Pons (tissue), 1 donor: ENCODE measurements at places on chromosomes 2 and 18.
A peak's percentile ranks its signal among the peaks of the same experiment; 100 is the strongest.

GRCh38 chr2:48624696-48625095, 7.0 kb downstream of the GTF2A1L start:
- DNase-seq: no peak

GRCh38 chr2:216371721-216372702, at the start of gene MARCHF4:
Gene MARCHF4, minus strand, starts transcription at chr2:216372483. Its CDS starts 2,223 bp downstream, at chr2:216370260.
- DNase-seq: peak; percentile 20

- no peak for DNase-seq
Observed at GRCh38 chr2:68590702-68591101, 52.7 kb upstream of the PROKR1 start.

DNA sequence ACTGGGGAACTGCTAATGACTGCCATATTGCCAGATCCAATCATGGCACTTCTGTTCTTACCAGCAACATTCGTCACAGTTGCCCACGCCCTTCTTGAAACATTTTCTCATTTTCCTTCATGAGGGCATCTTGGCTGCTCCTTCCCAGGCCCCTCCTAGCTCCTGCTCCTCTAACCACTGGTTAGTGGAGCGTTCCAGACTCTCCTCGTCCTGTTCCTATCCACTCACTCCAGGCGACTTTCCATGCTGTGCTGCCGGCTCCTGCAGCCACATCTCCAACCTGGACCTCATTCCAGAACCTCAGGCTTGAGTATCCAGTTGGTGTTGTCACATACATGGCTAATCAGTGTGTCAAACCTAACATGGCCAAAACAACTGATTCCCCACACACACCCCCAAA, 1.3 kb upstream of the ADI1 start:
- no peak for DNase-seq

DNA sequence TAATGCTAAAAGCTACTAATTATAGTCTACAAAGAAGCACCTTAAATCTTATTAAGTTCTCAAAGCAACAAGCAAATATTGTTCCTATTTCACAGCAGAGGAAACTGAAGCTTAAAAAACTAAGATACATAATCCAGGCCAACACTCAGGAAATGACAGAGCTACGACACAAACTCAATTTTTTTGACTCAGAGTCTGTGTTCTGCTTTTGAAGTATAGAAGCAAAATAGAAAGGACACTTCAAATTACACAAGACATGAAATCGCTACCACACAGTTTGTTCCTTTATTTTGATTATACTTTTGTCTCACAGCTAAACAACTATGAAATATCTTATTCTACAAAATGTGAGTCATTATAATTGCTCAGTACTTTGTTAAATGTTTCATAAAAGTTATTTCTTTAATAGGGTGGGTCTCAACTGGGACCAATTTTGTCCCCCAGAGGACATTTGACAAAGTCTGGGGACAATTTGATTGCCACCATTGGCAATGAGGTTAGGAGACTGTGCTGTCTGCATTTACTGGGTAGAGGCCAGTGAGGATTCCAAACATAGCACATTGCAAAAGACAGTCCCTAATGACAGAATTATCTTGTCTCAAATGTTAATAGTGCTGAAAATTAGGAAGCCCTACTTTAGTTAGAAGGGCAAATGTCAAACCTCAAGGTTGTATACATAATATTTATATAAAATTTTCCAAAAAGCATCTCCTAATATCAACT, 101.5 kb upstream of the GRB14 start:
- DNase-seq: peak; percentile 19

DNA sequence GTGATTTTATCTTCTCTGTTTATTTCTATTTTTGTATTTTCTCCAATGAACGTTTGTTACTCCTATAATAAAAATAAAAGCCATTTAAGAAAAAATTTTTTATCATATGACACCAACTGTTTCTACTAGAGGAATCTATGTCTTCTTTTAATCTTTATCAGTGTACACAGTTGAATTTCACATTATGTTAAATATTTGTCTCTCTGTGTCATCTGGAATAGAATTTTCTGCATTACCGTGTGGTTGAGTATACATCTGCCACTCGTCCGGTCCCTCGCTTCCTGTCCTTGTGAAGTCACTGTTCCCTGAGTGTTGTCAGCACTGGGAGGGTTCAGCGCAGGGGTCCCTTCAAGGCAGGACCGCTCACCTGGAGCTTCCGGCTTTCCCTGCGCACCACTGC, 99.2 kb downstream of the LDLRAD4 start:
- DNase-seq: no peak

- DNase-seq: no peak
Observed at GRCh38 chr2:165610591-165611029, 141.1 kb downstream of the CSRNP3 start.

DNA sequence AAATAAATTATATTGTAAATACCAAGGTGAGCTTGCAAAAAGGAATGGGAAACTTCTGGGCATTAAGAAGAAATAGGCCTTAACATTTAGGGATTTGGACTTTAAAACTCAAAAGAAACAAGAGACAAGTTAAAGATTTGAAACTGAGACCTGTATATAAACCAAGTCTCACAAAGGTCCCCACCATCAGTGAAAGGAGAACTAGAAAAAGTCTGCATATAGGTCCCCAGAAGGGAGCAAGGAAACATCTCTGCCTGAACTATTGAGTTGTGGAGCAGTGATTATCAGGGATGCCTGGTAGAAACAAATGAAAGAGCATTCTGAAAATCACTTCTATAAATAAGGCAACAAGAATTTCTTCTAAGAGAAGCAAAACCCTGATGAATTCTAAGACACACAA, 30.5 kb upstream of the ITGAV start:
- no peak for DNase-seq

DNA sequence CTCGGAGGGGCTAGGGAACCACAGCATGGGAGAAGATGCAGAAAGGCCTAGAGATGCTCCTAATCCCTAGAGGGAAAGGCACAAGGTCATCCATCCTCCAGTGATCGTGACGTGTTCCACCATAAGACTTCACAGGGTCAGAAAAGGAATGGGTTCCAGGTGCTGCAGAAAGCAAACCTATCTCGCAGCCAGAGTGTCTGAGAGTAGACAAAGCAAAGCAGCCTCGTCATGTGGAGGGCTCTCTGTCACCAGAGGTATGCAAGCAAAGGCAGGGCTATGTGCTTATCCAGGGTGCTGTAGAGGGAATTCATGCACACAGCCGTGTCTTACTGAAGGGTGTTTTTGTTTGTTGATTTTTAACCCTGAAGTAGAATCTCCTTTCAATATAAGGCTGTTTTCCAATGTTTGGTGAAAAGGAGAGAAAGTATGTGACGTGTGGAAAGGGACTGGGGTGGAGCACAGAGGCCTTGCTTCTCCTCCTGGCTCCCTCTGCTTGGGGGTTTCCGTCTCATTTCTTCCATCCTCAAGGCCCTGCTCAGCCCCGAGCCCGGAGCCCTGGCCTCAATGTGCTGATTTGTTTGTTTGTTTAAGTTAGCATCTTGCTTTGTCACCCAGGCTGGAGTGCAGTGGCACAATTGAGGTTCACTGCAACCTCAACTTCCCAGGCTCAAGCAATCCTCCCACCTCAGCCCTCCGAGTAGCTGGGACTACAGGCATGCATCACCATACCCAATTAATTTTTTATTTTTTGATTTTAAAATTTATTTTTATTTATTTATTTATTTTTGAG, 3.0 kb downstream of the GPR55 start:
- DNase-seq: no peak

- peak; percentile 70 for DNase-seq
Observed at GRCh38 chr2:132632000-132632649, 37.9 kb downstream of the LYPD1 start.

- no peak for DNase-seq
Observed at GRCh38 chr18:23981369-23981980, 33.1 kb upstream of the TTC39C start.

GRCh38 chr2:12089496-12089895, 343.1 kb downstream of the LPIN1 start:
- no peak for DNase-seq

DNA sequence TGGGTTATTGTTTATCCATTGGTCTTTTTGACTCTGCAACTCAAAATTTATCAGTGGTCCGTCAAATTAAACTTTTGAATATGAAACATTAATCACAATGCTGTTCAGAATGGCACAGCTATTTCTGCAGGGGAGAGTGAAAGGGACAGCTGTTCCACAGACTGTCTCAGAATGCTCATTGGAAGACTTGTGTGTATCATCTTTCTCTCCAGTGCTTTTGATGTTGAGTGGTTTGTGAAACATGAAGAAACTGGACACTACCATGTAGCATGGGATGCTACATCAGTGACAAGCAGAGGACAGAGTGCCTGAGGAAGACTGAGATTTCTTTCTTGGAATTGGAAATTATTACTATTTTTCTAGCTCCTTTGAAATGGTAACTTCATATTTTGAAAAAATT, 115.7 kb downstream of the PLCL1 start:
- DNase-seq: no peak

GRCh38 chr18:7754258-7754657, 187.1 kb downstream of the PTPRM start:
- no peak for DNase-seq

GRCh38 chr2:33051586-33052360, 105.0 kb downstream of the LTBP1 start:
- DNase-seq: no peak

GRCh38 chr18:56919190-56919589, 227.7 kb upstream of the BOD1L2 start:
- DNase-seq: no peak

GRCh38 chr2:152525277-152525838, 190.4 kb downstream of the FMNL2 start:
- DNase-seq: peak; percentile 83

DNA sequence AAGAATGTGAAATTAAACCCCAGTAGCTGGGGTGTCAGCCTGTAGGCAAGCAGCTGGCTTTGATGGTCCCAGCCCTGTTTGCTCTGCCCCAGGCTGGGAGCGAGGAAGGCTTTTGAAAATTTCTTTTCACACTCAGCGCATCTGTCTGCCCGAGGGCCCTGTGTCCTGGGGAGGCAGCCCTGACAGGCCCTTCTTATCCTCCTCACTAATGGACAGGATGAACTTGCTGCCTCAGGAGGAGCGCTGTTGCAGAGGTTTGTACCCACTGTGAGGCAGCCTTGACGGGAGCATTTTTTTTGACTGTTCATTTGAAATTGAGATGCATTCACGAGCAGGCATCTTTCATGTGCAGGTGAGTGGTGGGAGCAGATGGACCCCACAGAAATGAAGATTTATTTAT, 62.4 kb downstream of the SERPINB8 start:
- no peak for DNase-seq

GRCh38 chr2:216159646-216160045, 50.5 kb downstream of the XRCC5 start:
- DNase-seq: no peak

DNA sequence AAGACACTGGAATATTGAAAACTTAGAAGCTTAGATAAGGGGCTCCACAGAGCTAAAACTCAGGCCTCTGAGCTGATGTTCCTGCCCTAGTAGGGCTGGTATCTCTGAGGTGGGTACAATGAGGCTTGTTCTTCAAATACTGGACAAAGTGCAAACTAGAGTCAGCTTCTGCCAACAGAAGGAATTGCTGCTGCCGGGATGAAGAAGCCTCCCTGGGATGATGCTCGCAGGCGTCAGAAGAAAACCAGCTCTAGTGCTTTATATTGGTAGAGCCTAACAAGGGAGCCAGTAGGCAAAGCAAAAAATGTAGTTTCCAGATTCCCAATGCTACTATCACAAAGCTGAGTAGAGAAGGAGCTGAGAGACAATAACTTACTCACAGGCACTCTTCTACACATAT, 118.1 kb downstream of the FOXI3 start:
- DNase-seq: no peak

DNA sequence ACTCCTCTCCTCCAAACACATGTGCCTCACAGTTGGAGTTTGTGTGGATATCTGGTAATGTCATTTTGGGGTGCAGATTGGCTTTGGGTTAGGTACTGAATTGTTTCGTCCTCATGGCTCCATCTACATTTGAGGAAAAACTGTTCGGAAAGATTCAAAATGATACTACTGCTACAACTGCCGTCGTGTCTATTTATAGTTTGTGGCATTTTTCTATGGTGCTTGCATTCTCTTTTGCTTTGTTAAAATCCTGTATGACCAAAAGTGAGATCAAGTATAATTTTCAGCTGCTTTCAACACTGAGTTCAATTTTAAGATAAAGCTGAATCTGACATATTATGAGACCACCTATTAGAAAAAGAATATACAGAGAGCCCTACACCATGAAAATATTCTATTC, 176.3 kb upstream of the DSEL start:
- no peak for DNase-seq

GRCh38 chr18:57437766-57438671, 2.8 kb downstream of the ONECUT2 start:
- peak; percentile 66 for DNase-seq

DNA sequence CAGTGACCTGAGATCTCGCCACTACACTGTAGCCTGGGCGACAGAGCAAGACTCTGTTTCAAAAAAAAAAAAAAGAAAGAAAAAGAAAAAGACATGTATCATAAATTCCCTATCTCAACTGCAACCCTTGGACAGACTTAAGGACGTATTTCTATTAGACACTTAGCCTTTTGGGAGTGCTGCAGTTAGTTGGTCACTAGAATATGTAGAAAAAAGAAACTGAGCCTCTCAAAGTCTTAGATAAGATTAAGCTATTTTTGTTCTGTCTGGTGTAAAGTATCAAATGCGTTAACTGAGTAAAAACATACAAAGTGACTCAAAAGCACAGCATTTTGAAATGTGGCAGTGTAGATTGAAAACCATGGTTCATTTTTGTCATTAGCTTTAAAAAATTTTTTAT, 7.3 kb downstream of the NBEAL1 start:
- DNase-seq: no peak

DNA sequence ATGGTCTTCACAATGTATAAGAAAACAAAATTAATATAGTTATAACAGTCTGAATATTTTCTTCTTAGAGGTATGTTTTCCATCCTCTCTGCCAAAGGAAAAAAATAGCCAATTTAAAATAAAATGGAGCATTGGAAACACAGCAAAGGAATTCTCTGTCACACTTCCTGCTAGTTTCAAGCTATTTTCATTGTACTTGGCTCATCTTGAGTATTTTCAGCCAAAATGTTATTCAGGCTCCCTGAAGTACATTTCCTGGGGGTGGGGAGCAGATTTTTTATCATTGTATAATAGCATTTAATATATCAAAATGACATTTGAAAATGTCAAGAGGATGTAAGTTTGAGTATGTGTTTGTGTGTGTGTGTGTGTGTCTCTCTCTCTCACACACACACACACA, 463.6 kb upstream of the REG3G start:
- DNase-seq: no peak

- peak; percentile 82 for DNase-seq
Observed at GRCh38 chr2:172806493-172806892, 70.8 kb downstream of the RAPGEF4 start.

DNA sequence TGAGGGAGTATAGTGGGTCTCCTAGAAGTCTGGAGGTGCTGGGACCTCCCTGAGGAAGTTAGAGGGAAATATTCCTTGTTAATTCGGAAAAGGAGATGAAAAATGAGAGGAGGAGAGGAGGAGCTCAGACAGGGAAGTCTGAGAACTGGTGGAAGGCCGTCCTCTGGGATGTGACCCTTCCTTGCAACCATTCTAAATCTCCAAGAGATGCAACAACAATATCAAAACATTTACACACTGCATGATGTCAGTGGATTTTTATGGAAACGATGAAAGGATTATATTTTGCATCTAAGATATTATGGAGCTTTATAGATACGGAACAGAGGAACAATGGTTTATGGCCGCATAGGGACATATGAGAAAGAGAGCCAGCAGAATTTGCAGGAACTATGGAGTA, 49.8 kb upstream of the COBLL1 start:
- DNase-seq: no peak

GRCh38 chr18:70621710-70622109, 332.9 kb downstream of the SOCS6 start:
- DNase-seq: no peak

- DNase-seq: no peak
Observed at GRCh38 chr2:23859983-23860382, 66.9 kb downstream of the ATAD2B start.

- DNase-seq: no peak
Observed at GRCh38 chr2:45554742-45555140, 56.3 kb downstream of the SRBD1 start.
